Colonic mucosa (tissue), 4 donors: ENCODE measurements at places on chromosomes 16 and 17. TPM values are rescaled to one million over a fixed set of nuclear protein-coding genes. Genes with fewer than 3 reads are reported as not detected.
A peak's percentile ranks its signal among the peaks of the same experiment; 100 is the strongest.

DNA sequence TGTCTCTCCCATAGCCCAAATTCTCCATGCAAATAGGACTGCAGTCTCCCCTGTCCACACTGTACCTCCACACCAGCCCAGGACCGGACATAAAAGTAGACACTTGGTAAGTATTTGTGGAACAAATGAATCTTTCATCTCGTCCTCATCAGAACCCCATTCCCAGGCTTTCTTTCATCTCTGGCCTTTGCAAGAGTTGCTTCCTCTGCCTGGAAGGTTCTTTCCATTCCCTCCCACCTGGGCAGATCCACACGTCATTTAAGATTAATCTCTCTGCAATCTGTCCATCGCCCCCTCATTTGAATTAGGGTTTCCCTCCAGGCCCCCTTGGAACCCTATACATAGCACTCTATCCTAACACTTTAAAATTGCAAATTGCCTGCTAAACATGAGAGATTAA, 3.9 kb upstream of the NXPH3 start:
- no peak for DNase-seq

MYH2 gene
- total RNA-seq, result not detected

- no peak for DNase-seq
These were observed 126.3 kb downstream of the ZFHX3 start for GRCh38 chr16:72921620-72922019.

GRCh38 chr17:2542456-2542855, 30.8 kb upstream of the METTL16 start:
- no peak for DNase-seq

- DNase-seq, result no peak
These were observed 8.5 kb upstream of the CRHR1 start for GRCh38 chr17:45775576-45776011.

DNA sequence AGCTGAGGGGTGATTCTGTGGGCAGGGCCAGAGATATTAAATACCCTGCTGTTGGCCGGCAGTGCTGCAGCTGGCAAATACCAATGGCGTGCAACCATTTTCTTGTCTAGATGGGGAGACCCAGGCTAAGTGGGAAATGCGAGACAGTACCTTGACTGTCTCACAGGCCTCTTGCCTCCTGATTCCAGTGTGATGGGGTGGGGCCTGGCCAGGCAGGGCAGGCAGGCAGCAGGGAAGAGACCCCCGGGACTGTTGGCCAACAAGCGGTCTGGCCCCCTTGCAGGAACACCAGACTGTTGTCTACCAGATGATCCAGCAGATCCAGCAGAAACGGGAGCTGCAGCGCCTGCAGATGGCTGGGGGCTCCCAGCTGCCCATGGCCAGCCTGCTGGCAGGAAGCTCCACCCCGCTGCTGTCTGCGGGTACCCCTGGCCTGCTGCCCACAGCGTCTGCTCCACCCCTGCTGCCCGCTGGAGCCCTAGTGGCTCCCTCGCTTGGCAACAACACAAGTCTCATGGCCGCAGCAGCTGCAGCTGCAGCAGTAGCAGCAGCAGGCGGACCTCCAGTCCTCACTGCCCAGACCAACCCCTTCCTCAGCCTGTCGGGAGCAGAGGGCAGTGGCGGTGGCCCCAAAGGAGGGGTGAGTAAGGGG, 5.7 kb upstream of the CISD3 start:
- DNase-seq, result peak; percentile 72

GRCh38 chr17:17624741-17625140, 33.2 kb upstream of the PEMT start:
- no peak for DNase-seq

DNA sequence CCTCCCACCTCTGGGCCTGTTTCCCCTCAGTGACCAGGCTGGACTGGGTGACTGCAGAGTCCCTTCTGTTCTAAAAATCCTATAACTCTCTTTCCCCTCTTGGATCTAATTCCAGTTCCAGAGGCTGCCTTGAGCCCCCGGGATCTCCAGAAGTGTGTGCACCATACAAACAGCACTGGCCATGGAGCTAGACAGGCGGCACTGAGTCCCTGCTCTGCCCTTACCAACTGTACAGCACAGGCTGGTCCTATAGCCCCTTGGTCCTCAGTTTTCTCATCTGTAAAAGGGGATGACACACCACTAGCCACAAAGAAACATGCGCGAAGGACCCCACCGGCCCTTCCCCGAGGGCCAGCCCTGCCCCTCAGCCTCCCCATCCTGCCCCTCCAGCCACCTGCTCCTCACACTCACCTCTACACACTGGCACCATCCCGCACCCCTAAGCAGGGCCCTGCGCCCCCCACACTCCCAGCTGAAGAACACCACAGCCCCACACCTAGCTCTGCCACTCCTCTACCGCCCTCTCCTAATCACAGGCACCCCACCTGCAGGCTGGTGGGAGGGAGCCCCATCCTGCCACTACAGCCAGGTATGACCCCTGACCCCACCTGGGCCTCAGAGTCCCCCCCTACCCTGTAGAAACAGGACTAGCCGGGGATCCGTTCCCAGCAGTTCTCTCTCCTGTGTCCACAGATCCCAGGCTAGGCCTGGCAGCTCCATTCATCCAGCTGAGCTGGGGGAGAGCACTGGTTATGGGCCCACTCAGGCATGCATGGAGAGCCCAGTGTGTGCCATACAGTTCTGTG, 913 bp upstream of the KRT16 start:
- DNase-seq, result no peak

DNA sequence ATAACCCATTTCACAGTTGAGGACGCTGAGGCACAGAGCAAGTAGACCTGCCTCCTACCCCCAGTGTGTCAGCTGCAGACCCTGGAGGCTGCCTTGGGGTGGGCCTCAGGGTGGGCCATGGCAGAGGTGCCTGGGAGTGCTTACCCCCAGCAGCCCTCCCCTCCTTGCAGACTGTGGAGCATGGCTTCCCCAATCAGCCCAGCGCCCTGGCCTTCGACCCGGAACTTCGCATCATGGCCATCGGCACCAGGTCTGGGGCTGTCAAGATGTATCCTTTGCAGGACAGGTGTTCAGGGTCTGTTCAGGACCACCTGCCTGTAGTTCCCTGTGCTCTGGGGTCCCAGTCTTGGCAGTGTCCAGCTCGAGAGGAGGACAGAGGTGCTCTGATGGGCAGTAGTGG, 4.3 kb downstream of the LLGL1 start:
- no peak for DNase-seq

- DNase-seq, result peak; percentile 80
These were observed 22.6 kb downstream of the AKAP1 start for GRCh38 chr17:57107498-57108101.

DNA sequence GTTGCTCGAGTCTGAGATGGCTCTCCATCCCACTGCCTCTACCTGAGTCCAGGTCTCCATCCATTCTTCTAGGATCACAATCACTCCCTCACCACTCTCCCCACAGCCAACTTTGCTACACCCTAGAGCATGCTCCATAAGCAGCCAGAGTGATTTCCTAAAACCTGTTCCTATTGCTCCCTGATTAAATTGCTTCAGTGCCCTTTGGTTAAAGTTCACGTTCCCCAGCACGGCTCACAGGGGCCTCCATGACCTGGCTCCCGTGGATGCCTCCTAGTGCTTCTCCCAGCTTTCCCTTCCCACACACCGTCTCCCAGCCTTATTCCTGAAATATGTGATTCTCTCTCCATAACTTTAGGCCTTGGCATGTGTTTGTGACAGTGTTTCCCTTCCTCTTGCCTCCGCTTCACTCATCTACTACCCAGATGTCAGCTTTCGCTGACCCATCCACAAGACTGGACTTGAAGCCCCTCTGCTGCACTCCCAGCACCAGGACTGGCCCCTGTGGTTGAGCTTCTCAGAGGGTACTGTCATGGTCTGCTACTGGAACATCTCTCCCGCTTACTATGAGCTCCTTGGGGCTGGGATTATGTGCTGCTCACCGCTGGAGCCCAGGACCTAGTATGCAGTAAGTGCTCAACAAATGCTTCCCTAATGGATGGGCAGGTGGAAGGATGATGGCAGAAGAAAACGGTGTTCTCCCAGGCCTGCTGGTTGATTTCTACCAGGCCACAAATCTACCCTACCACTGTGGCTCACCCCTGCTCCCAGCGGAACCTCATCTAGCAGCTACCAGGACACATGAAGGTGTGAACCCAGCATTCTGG, 17.9 kb downstream of the MYO18A start:
- DNase-seq, result no peak

- DNase-seq, result no peak
These were observed 8.4 kb downstream of the GRB7 start for GRCh38 chr17:39746145-39746461.
